ENCODE measurements at places on chromosomes 6 and 20.

DNA sequence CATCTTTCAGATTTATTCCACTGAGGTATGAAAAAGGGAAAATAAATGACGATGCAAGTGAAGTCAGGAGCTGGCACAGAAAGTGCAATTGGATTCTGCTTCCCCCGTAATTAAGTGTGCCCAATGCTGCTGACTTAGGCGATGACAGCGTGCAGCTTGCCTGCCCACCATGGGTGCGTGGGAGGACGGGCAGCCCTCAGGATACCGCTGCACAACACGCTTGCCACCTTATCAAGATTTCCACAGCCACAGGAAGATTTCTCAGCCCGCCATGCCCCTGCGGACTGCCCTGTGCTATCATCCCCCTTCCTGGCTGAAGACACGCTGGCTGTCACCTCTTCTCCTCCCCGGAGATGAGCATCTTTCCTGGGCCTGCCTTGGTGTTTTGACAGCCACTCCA is 103.3 kb upstream of the BACH2 start:
- no peak for DNase-seq

DNA sequence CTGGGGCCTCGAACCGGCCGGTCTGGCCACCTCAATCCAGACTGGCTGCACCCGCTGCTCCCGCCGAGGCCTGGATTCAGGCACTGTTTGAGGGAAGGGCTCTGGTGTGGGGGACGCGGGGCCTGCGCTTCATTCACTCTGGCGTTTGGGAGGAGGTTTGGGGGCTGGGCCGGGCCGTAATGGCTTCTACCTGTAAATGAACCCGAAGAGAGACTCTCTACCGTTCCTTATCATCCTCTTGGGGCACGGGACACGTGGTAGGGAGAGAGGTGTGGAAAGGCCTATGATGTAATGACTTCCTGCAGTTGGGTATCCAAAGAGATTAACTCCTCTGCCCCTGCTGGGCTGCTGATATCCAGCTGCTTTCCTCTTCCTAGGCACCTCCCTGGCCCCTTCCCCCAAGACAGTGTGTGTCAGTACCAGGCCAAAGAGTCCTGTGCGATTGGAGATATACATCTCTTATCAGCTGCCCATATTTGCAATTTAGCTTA is 1.8 kb downstream of the FOXO3 start:
- peak; percentile 69 for DNase-seq

- no peak for DNase-seq
These were observed 43.2 kb downstream of the TMEM242 start for GRCh38 chr6:157280157-157280556.

GRCh38 chr20:37326666-37327065 is 19.3 kb upstream of the SRC start:
- no peak for DNase-seq

DNA sequence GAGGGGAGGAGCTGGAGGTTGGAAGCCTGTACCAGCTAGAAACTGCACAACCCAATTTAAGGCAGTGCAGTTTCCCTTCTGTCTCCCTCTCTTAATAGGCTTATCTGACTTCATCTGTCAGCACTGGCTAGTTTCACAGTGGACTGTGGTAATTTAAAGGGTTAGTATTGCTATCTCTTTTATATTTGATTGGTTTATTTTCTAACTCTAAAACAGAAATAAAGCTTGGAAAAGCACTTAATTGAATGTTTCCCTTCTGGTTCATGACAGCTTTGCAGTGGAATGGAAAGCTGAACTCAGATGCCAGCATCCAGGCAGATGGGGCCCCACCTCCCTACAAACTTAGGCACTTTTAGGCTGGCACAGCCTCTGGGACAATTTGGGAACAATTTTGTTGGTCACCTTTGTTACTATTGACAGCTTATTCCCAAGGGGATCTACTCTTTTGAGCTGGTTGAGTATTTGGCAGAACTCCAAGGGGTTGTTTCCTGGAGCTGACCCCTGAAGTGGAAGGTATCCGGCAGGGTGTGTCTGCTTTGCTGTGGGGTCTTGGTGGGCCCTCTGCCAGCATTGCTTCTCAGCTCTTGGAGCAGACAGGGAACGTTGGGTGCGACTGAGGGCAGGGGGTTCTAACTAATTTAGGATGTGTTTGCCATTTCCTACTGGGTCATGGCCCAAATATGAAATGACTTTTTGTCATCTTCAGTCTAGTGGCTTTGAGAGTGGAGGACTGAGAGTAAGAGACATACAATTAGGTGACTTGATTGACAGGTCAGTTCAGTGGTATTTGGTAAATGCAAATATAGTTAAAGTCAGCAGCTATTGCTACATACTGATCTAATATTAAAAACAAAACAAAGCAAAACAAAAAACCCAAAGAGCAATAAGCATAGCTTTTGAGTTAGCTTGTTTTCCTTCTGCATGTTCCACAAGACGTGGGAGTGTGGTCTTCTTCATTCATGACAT is 9.3 kb downstream of the SH3BGRL2 start:
- no peak for DNase-seq

Measured in HCT116 (cell line).